Esophagus mucosa (tissue), 1 donor: ENCODE measurements at places on chromosomes 5 and 9. TPM values are rescaled to one million over a fixed set of nuclear protein-coding genes. Genes with fewer than 3 reads are reported as not detected.

Gene C9
- total RNA-seq: not detected

Gene THG1L
- total RNA-seq: 10.6 TPM

- ATAC-seq: no peak
Measured at GRCh38 chr5:172599204-172599567, 41.9 kb upstream of the NEURL1B start.

DNA sequence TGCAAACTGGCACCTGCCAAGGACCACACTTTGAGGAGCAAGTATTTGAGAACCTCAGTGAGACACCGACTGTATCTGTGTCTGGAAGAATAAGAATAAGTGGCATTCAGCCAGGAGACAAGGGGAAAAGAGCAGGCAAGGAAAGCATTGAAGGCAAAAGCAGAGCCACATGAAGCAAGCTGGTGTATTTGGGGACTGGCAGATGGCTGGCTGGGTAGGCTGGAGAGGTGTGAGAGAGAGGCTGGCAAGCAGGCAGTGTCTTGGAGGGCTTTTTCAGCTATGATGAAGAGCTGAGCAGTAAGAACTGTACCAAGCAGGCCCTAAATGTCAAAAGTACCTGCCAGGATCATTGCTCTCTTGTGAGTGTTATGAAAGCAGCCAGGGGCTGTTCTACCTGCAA, 14.1 kb upstream of the C5orf58 start:
- no peak for ATAC-seq

DNA sequence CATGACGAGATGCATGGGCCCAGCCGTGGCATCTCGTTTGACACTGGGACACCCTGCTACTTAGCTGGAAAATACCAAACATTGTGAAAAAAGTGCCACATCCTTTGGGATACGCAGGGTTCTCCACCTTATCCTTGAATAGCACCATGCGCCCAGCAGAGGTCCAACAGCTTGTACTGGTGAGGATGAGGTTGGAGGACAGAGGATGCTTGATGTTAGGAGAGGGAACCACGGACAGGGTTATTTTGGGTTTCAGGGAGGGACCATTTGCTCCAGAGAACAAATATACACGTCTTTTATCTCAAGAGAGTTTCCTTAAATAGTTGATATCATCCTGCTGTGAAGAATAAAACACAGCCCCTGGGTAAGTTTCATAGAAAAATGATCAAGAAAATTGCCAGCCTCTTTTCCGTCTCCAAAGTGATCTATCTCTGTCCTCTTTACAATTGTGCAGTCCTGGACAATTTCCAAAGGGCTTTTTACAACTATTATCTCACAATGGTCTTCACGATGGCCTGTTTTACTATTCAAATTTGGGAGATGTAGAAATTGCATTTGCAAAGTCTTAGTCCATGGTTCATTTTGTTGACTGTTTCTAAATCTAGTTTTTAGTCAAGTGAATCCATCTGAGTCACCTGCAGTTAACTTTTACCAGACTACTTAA, 19.9 kb upstream of the FRRS1L start:
- ATAC-seq: no peak
